ENCODE measurements at places on chromosomes 11 and 22.

DNA sequence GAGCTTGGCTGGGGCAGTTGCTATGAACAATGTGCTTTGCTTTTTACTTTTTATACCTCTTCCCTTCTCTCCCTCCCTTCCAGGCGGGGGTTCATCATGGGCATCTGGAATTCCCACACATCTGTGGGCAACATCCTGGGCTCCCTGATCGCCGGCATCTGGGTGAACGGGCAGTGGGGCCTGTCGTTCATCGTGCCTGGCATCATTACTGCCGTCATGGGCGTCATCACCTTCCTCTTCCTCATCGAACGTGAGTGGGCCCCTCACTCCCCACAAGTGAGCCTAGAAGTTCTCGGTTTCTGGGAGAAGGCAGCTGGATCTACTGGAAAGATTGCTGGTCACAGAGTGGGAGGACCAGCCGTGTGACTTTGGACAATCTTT is 17.4 kb downstream of the SLC37A2 start:
- no peak for DNase-seq

DNA sequence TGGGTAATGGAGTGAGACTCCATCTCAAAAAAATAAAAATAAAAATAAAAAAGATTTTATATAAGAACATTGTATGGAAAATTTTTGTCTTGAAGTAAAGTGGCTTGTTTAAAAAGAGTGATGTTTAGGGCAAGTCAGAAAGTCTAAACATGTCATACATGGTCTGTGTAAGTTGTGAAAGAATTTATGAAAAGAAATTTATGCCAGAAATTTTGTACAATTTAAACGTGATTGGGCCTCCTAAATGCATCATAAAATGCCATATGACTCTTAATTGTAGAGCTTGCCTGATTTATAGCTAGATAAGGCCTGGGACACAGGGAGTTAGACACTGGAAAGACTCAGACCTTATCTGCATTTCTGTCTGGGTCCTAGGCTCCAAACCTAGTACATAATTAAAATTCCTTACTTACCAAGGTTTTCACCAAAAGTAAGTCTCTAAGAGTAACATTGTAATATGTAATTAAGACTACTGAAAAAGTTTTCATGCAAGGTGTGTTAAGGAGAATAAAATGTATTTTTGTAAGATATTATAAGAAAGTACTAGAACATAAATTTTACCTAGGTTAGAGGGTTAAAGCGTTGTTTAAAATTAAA is 110.5 kb downstream of the AASDHPPT start:
- DNase-seq = no peak

DNA sequence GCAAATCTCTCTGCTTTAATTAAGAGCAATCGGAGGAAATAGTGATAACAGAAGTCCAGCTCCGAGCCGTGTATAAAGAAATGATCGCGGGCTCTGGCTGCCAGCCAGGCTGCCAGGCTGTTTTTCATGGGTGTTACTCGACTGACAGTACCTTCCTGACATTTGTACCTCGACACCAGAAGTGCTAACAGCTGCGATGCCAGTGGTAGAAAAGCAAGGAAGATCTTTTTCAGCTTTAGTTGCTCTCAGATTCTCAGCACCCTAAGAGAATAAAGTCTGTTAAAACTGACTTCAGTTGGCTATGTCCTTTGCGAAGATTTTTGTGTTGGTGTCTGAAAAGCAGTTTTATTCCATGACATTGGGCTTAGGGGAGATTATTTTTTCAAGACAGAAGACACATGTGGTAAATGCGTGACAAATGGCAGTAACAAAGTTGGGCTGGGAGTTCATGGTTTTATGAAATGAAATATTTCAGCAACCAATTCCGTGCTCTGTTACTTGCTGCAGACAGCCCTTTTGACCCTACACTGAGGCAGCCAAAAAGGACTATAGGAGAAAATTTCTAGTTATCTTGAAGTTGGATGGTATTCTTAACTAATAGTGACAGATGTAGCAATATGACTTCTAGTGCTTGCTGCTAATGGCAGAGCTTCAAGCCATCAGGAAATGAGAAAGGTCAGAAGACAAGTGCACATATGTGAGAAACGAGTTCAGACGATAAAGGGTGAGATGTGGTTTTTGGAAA is 296.2 kb downstream of the CNTN5 start:
- DNase-seq = peak; percentile 5

- DNase-seq = no peak
These were observed 1008.4 kb downstream of the OPCML start for GRCh38 chr11:132523929-132524328.

GRCh38 chr11:30150425-30150824 is 80.4 kb upstream of the FSHB start:
- DNase-seq = no peak

DNA sequence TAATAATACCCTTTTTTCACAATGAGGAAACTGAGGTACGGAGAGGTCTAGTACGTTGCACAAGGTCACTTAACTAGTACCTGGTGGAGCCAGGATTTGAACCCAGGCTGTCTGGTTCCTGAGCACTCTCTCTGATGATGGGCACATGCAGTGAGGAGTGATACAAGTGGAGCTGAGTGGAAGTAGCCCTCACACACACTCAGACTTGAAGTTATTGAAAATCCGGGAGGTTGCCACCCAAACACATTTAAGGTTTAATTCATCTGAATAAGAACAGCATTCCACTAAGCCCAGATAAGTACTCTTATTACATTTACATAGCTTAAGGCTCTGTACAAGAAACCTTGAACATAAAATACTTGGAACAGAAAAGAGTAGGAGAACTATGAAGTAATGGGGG is 4.8 kb downstream of the GRAP2 start:
- DNase-seq = no peak

GRCh38 chr22:43239193-43239780 is 52.4 kb upstream of the TTLL12 start:
- no peak for DNase-seq

DNA sequence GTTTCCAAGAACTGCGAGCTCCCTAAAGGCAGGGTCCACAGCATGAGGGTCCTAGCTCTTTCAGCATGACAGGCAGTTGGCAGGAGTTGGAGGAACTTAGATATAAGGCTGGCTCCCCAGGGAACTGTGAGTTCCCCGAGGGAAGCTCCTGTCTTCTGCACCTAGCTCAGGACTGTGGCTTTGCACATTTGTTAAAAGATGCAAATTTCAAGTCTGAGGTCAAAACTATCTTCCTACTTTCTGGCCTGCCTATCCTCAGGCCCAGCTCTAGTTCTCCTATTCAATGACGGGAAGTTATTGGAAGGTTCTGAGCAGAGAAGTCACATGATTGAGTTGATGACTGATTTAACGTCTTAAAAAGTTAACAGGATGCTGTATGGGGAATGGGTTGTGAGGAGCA is 11.7 kb upstream of the UCP3 start:
- no peak for DNase-seq

- DNase-seq = no peak
These were observed 24.7 kb upstream of the BAIAP2L2 start for GRCh38 chr22:38135133-38135706.

- no peak for DNase-seq
These were observed 88.1 kb downstream of the MICAL2 start for GRCh38 chr11:12198251-12199222.

DNA sequence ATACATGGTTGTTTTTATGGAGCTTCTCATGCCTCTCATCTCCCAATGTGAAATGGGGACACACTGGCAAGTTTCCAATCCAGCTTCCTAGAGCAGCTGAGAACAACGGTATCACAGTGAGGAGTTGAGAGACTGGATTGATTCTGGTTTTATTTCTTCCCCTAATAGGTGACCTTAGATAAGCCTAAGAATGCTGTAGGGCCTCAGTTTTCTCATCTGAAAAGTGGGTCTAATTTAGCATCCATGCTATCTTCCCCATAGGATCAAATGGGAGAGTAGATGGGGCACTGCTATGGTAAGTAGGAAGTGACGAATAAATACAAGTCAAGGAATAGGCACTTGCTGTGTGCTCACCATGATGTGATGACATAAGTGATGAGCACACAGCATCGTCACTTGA is 61.1 kb upstream of the PHOX2A start:
- no peak for DNase-seq

DNA sequence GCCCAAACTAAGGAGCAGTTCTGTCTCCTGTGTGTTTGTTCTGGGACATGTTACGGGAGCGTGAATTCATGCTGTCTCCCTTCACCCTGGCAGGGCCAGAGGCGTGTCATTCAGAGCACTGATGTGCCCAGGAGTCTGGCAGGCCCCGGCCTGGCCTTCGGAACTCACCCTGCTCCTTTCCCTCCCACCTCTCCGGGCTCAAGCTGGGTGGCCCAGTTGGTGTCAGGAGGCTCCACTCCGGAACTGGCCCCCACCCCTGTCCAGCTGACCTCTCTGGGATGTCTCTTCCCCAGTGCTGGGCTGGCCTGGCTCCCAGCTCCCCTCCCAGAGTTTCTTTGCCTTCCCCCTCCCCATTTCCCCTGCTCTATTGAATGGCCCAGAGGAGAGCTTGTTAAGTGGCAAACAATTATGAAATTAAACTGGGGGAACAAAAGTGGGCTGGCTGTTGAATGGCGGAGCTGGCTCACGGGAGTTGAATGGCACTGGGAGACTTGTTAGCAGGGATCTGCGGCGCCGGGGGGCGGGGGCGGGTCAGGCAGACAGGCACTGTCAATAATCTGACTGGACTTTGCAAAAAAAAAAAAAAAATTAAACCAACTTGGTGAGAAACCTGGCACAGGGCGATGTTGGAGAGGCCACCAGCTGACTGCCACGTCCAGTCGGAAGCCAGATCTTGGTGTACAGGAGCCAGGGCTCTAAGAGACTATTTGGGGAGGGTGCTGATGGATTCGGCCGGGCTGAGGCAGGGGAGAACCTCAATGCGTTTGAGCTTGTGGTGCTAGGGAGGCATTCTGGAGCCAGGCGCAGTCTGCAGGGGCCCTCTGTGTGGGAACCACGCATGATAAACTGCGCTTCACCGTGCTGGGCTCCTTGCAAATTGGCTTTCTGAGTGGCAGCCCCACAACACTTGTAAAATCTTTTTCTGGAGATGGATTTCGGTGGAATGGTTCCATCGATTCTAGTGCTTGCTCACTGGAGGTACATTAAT is 1.3 kb downstream of the MPPED1 start:
- no peak for DNase-seq

GRCh38 chr11:33040033-33040861 is 875 bp downstream of the TCP11L1 start:
- no peak for DNase-seq

DNA sequence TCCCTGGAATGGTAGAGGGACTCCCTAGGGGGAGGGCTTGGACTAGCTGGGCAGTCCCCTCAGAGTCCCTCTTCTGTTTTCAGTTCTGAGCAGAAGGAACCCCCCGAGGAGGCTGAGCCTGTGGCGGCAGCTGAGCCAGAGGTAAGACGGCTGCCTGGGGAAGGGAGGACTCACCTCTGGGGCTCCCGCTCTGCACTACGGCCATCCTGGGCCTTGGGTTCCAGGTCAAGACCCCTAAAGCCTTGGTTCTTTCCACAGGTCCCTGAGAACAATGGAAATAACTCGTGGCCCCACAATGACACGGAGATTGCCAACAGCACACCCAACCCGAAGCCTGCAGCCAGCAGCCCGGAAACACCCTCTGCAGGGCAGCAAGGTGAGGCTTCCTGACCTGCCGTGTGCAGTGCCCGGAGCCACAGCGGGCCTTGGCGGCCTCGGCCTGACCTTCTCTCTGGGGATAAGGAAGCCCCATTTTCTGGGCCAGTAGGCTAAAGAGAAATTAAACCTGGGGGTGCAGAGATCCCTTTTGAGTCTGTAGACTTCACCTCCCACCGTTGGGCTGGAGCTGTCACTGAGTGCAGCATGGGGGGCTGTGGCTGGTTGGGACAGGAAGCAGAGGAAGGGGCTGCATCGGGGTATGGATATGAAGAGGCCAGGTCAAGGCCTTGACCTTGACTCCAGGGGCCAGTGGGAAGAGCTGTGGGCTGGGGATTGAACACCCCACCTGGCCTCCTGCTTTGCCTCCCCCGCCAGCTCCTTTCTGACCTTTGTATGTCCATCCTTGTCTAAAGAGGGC is 15.0 kb downstream of the INCENP start:
- no peak for DNase-seq

GRCh38 chr11:117058761-117059261 is 39.4 kb downstream of the SIK3 start:
- no peak for DNase-seq

GRCh38 chr11:121308816-121309215 is 16.2 kb downstream of the SC5D start:
- no peak for DNase-seq

GRCh38 chr11:127844876-127845275 is 742.5 kb downstream of the ETS1 start:
- DNase-seq = no peak

GRCh38 chr11:225734-226453 is 10.2 kb downstream of the SIRT3 start:
- DNase-seq = no peak

GRCh38 chr11:32796425-32796824 is 2.0 kb upstream of the CCDC73 start:
- DNase-seq = no peak

- peak; percentile 58 for DNase-seq
These were observed 103.7 kb downstream of the ZBTB16 start for GRCh38 chr11:114163229-114163631.

GRCh38 chr11:104819107-104819506 is 79.2 kb downstream of the CASP12 start:
- no peak for DNase-seq

GRCh38 chr11:134074766-134075165 is 5.9 kb downstream of the JAM3 start:
- no peak for DNase-seq

- DNase-seq = peak; percentile 35
These were observed 2.8 kb upstream of the ROBO4 start for GRCh38 chr11:124900464-124900863.

GRCh38 chr11:12876340-12876739 is 132.8 kb upstream of the RASSF10 start:
- peak; percentile 33 for DNase-seq

GRCh38 chr11:113638376-113638775 is 67.7 kb downstream of the TMPRSS5 start:
- DNase-seq = no peak

- DNase-seq = no peak
These were observed 172.6 kb downstream of the WNT11 start for GRCh38 chr11:76033699-76034098.

DNA sequence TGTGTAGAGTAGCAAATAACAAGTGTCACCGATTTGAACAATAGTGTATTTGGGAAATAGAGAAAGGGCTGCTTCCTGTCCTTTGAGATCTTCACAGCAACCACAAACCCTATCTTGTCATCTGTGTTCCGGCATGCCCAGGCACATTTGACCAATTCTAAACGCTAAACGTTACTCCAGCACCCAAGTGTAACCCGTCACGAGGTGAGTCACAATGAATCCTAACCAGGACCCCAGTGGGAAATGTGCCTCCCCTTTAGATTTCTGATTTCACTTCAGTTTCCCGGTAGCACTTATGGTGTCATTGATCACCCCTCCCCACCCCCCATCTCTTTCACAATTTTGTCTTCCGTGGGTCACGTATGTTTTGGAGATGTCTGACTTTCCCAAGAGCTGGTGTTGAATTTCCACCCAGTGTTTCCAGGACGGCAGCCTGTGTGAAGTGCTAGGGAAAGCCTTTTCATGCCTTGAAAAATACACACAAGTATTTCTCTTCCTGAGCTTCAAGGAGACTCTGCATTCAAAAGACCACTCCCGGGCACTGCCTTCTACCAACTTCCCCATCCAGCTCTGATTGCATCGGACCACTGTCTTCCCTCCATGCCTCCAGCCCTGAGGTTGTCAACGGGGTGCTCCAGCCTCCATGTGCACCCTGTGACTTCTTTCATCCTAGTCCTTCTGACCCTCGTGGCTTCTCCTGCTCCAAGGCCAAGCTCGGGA is 10.5 kb upstream of the C11orf24 start:
- DNase-seq = no peak
